ENCODE measurements at places on chromosomes 7 and 10.

DNA sequence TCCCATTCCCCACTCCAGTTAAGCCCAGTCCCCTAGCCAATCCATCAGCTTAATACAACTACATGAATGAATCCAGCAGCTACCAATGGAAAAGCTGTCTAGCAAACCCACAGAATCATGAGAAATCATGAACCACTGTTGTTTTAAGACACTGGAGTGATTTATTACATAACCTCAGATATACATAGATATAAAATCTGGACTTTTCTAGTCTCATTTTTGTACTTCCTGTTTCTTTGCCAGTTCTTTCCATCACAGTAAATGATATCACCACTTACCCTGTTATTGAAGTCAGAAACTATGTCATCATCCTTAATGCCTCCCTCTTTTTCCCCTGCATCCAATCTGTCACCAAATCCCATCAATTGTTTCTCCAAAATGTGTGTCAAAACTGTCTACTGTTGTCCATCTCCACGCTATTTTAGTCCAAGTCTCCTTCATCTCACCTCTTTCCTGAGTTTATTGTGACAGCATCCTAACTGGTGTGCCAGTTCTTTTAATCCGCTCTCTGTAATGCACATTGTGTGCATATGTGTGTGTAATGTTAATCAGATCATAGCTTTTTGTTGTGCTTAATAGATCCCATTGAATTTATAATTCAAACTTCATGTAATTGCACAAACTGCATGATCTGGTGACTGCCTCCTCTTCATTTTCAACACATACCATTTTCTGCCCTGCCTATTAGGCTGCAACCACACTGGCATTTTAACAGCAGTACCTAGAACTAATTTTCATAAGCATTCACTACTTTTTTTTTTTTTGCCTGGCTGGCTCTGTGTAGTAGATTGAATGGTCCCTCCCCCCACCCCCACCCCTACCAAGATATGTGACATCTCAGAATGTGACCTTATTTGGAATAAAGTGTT, 56.0 kb downstream of the MKLN1 start:
- DNase-seq = peak; percentile 53

DNA sequence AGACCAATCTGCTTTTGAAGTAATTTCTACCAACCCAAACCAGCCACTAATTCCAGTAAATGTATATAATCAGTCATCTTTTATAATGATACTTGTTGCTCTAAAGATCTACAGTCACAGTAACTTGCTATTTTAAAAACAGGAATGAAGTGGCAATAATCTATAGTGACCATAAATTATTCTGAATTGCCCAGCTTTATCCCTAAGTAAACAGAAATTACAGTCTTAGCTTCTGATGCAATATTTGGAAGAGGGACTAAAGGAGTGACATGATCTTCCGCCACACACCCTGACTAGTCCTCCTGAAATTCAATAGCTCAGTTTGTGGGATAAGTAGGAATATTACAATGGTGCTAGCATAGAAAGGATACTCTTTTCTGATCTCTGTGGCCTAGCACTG, 96.1 kb downstream of the ATE1 start:
- DNase-seq = no peak

- peak; percentile 71 for DNase-seq
Measured at GRCh38 chr7:143263266-143264195, at the start of gene GSTK1. Gene GSTK1 (plus strand): TSS chr7:143263441. CDS start chr7:143263514, 73 bp downstream.

GRCh38 chr10:83820033-83820432, 319.3 kb upstream of the GHITM start:
- no peak for DNase-seq

DNA sequence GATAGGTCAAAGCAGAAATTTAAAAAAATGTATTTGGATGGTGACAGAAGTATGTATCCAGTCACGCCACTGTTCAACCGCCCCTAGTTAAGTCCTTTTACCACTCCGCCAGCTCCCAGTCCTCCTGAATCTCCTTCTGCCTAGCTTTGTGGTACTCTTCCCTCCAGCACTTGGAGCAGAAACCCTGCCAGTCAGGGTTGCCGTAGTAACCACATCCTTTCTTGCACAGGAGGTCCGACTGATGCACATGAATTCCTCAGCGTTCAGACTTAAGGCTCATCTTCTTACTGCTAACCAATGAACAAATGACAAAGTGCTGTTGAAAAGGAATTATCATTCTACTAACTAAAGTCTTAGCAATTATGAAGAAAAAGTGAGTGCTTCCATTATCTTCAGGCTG, 175.3 kb upstream of the KCTD7 start:
- no peak for DNase-seq

GRCh38 chr7:6615723-6616555, 529 bp downstream of the ZNF853 start:
- DNase-seq = no peak

- DNase-seq = no peak
Measured at GRCh38 chr10:62796896-62797295, 7.6 kb upstream of the ADO start.

Data from inflammatory macrophage treated with lipopolysaccharide for 1 hour (primary cell).